ENCODE measurements at places on chromosomes 13 and 19.
A peak's percentile ranks its signal among the peaks of the same experiment; 100 is the strongest.

DNA sequence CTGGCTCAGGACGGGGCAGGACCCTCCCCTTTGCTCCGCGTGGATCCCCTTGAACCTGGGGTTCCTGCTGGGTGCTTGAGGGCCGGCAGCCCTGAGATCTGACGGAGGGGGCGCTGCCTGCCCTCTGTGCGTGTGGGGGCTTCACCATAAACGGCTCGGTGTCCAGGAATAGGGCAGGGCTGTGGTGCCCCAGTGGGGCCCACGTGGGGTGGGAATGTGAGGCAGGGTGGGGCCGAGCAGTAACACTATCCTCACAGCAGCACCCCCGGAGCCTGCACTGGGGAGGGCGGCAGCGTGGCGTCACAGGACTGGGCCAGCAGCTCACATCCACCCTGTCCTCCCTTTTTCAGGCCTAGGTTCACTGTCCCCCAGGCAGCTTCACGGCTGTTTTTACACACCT, 38.0 kb downstream of the GAS6 start:
- no peak for DNase-seq

- DNase-seq = no peak
Observed at GRCh38 chr13:66137384-66137783, 1092.8 kb downstream of the PCDH9 start.

DNA sequence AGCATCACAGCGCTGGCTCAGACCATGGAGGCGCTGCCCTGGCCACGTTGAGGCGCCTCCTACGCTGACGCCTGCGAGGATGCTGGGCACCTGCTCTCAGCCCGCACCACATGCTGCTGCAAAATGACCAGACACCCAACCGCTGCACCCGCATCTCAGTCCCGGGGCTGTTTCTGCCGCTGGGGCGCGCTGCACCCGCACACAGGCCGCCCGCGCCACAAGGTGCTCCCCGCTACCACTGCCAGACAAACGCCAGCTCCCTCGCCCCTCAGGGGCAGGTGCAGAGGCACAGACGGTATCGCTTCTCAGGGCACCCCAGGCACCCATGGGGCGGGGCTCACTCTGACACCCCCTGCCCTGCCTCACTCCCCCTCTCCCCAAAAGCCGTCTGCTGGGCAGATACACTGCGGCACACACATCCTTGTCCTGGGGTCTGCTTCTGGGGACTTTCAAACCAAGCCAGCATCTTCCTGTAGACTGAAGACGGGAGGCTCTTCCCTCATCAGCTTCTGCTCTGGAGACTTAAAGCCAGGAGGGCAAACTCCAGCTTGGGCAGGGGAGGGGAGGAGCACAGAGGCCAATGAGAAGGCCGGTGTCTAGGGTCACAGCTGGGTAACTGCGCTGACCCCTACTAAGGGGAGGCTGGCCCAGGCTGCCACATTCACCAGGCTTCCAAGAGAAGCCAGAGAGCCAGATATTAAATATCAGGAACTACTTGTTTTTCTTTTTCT, 16.3 kb downstream of the CHERP start:
- DNase-seq = no peak

DNA sequence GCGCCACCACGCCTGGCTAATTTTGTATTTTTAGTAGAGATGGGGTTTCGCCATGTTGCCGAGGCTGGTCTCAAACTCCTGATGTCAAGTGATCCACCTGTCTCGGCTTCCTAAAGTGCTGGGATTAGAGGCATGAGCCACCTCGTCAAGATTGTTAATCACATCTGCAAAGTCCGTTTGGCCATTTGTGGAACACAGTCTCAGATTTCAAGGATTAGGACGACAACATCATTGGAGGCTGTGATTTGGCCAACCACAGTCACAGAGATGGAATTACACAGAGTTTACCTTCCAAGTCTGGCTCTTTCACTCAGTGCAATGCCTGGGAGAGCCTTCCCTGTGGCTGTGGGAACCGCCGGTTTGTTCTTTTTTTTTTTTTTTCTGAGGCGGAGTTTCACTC, 17.8 kb downstream of the SULT2B1 start:
- DNase-seq = peak; percentile 53

GRCh38 chr13:97639236-97639635, 205.3 kb downstream of the RAP2A start:
- DNase-seq = no peak

GRCh38 chr13:26664876-26665275, 95.7 kb downstream of the GPR12 start:
- no peak for DNase-seq

DNA sequence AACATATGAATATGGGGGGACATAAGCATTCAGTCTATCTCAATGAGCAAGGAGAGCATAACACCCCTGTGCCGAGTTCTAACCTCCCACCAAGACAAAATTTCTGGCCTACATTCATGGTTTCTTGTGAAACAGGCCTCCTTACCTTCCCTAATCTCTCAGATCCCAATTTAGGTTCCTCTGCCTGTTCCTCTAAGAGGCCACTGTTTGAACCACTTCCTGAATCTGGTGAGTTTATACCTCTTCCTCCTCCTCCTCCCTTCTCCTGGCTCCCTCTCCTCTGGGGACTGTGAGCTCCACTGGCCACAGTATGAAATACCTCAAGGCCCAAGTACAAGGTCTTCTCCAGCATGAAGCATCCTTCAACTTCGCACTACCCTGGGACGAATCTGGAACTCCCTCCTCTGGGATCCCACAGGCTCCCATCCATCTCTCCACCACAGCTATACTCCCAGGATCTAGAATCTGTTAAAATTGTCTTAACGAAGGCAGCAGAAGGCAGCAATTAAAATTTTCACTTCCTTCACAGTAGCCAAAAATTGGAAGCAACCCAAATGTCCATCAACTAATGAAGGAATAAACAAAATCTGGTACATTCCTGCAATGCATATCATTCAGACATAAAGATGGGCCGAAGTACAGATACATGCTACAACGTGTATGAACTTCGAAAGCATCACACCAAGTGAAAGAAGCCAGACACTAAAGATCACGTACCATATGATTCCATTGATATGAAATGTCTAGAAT, 7.8 kb upstream of the SIGLECL1 start:
- no peak for DNase-seq

DNA sequence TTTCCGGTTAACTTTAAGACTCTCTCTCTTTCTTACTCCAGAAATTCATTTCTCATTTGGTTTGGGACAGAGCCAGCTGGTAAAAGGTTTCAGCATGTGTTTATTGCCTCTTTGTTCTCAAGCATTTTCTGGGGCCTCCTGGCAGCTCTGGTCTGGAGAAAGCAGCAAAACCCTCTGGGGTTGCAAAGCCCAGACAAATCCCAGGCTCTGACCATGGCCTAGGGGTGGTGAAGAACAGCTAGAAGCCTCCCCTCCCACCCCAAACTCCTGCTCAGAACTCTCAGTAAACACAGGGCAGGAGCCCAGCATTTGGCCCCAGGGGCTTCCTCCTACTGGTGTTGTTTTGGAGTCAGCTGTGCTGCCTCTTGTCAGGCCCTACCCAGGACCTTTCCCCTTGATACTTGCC, 124.2 kb upstream of the SERP2 start:
- no peak for DNase-seq

- DNase-seq = no peak
Observed at GRCh38 chr13:30790592-30790991, 55.2 kb downstream of the ALOX5AP start.

- no peak for DNase-seq
Observed at GRCh38 chr19:22783651-22784410, at the start of gene ZNF99. ZNF99 (minus strand) TSS chr19:22784151; CDS start chr19:22784016, 135 bp downstream.

DNA sequence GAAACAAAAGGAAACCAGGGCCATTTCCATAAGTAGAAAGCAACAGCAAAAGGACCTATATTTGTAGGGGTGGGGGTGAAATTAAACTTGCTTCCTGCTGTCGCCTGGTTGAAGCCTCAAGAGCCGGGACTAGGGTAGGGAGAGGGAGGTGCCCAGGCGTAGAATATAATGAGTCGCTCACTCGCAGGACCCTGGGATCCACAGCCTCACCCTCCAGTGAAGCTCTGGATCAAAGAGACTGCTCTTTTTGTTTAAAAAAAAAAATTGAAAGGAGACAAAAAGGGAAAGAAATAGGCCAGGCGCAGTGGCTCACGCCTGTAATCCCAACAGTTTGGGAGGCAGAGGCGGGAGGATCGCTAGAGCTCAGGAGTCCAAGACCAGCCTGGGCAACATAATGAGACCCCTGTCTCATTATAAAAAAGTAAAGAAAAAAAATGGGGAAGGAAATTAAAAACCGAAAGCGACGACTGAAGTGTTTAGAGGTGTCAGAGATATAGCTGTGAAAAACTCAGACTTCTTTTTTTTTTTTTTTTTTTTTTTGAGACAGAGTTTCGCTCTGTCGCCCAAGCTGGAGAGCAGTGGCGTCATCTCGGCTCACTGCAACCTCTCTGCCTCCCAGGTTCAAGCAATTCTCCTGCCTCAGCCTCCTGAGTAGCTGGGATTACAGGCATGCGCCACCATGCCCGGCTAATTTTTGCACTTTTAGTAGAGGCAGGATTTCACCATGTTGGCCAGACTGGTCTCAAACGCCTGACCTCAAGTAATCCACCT, 10.9 kb upstream of the ADGRE5 start:
- peak; percentile 22 for DNase-seq

GRCh38 chr19:49820125-49820524, 2.0 kb downstream of the MED25 start:
- peak; percentile 77 for DNase-seq
